ENCODE measurements at places on chromosomes 11 and 22.

DNA sequence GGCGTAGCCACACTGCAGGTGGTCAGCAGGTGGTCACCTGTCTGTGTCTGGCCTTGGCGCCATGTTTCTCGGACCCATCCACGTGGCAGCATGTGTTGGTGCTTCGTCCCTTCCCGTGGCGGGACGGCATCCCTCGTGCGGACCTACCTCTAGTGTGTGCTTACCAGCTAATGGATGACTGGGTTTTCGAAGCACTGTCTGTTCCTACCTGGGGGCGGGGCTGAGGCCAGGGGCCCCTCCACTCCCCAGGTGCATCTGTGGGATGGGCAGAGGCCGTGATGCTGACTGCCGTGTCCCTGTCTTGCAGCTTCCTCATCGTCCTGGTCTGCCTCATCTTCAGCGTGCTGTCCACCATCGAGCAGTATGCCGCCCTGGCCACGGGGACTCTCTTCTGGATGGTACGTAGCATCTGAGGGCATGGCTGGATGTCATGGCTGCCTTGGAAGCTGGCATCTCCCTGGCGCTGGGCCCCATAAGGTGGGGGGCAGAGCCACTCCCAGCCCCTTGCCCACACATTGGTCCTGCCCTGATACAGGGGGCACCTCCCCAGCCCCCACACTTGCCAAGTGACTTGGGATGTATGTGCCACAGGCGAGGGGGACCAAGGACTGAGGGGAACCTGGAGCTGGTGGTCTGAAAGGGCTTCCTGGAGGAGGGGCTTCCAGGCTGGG is 82.9 kb downstream of the KCNQ1 start:
- no peak for DNase-seq

DNA sequence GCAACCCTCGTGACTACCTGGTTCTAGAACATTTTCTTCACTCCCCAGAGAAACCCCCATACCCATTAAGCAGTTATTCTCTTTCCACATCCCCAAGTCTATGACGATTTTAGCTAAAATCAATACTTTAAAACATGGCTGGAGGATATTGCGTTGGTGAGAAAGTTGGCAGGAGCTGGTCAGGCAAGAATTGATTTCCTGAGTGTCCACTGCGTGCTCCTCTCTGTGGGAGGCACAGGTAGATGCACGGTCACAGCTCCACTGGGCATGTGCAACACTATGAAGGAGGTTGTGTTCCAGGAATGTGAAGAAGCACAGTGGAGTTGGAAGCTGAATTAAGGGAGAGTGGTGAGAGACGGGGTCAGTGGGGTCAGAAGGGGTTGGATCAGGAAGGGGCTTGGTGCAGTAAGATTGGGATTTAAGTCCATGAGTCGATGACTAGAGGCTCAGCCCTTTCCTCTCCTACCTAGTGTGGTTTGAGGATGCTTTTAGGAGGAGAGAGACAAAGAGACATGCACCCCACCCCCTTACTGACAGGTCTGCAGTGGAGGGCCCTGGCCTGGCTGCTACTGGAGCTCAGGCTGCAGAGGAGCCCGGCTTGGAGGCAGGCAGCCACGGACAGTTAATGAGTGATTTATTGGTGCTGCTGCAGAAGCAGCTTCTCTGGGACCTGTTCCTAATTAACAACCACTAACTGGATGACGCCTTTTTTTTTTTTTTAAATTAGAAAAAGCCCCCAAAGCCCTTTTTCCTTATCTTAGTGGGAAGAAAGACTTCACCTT is 395.6 kb downstream of the TENM4 start:
- no peak for DNase-seq

- no peak for DNase-seq
Observed at GRCh38 chr11:1194231-1194976, 28.5 kb upstream of the MUC5B start.

GRCh38 chr22:30600921-30601320 is 6.1 kb upstream of the TCN2 start:
- DNase-seq, result no peak

GRCh38 chr22:35539910-35540594 is 579 bp upstream of the RASD2 start:
- DNase-seq, result no peak

GRCh38 chr22:47230251-47230650 is 467.8 kb downstream of the TBC1D22A start:
- no peak for DNase-seq

DNA sequence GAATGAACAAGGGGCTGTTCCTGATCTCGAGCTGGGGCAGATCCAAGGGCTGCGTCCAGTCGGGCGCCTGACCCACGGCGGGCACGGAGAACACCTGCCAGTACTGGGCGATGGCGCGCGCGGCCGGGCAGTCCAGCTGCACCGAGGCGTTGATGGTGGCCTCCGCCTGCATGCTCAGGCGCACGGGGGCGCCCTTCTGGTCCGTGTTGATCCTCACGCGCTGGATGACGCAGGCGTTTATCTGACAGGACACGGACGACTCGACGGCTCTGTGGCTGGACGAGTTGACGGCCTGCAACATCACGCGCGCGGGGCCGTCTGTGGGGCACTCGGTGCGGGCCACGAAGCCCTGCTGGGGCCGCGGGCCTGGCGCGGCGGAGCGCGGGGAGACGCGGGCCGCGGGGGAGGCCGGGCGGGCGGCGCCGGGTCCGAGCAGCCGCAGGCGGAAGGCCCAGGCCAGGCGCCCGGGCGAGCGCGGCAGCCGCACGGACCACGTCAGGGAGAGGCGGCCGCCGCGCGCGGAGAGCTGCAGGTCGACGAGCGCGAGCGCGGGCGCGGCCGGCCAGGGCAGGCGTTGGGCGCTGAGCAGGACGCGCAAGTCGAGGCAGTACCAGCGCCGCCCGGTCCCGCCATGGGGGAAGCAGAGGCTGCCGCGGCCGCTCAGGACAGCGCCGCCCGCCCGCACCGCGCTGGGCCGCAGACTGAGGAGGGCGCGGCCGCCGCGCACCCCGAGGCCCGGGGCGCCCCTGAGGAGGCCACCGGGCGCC is 511 bp downstream of the PKDREJ start:
- no peak for DNase-seq

DNA sequence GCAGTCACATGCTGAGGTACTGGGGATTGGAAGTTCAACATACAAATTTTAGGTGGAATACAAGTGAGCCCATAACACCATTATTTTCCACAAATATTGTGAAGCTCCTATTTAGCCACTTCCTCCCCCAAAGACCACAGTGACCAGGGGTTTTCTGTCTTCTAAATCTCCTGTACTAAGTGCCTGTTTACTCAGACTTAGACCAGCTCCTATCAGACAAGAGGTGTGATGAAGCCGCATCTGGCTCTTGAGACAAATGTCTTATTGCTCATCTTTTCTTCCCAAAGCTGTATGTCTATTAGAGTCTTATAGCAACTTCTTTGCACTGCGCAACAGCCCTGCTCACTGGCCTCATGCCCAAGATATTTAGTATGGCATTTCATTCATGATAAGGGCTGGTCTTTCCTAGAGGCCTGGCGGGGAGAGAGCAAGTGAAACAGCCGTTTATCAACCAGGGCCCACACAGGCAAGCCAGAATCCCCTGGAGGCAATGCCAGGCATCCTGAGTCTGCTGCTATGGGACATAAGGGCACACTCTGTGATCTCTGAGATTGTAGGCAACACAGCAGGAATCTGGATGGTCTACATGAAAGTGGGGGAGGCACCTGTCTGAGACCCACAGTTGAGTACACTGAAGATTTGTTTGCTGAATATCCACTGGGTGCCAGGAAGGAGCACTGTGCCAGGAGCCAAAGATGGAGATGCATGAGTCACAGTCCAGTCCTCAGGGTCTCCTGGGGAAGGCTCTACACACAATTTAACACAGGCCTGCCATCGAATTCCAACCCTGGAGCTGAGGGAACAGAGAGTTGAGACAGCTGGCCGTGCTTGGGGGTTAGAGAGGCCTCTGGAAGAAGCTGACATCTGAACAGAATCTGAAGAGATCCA is 78.5 kb upstream of the NCAM1 start:
- DNase-seq, result no peak

DNA sequence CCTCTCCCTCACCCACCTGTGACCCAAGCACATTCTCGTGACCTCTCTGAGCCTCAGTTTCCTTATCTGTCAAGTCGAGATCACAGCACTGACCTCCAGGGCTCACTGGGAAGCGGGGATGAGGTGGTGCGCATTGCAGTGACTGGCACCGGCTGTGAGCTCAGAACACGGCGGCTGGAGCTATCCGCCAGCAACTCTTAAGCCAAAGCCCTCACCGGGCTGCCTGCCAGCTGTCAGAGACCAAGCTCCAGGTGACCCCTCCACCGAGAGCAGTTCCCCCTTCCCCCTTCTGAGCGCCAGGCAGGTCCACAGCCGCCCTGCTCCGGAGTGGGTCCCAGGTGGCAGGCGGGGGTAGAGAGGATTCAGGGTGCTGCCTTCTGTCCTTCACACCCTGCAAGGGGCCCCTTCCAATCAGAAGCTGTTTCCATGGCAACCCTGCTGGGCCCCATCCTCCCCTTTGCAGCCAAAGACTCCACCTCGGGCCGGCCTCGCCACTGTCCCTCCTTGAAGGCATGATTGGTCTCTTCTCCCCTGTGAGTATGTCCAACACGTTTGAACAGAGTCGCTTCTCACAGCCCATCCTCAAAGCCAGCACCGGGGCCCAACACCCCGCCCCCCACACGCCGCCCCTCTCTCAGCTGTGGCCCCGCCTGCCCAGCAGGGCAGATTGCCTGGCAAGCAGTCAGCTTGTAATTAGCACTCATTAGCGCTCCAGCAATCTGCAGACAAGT is 98.7 kb downstream of the WNT7B start:
- DNase-seq, result no peak

GRCh38 chr22:42797011-42797410 is 60.1 kb downstream of the ARFGAP3 start:
- no peak for DNase-seq

GRCh38 chr11:73393479-73394415 is 17.5 kb downstream of the RELT start:
- peak; percentile 47 for DNase-seq

- no peak for DNase-seq
Observed at GRCh38 chr11:1193326-1194230, 29.3 kb upstream of the MUC5B start.

GRCh38 chr11:100825626-100826025 is 138.5 kb downstream of the ARHGAP42 start:
- DNase-seq, result no peak

DNA sequence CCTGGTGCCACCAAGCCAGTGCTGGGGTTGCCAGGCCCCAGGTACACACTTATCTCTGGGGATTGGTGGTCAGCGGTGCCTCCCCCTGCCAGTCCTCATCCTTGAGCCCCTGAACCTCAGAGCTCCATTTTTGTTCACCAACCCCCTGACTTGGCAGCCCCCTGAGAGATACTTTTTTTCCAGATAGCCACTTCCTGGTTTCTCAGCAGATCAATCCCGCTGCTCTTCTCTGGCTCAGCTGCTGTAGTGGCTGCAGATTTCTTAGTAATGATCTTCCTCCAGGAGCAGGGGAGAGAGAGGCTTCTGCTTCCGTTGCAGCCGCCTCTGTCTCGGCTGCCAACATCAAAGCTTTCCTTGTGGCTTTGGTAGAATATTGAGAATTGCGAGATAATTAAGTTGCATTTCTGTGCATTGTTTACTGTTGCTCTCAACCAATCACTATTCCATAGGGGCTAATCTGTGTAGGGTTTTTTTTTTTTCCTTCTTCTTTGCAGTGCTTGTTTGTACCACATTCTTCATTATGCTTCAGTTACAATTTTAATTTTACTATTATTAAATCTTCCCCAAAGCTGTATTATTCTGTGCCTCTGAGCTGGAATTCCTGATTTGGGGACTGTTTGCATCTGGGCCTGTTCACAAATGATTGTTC is 92.1 kb downstream of the PKNOX2 start:
- DNase-seq, result no peak

DNA sequence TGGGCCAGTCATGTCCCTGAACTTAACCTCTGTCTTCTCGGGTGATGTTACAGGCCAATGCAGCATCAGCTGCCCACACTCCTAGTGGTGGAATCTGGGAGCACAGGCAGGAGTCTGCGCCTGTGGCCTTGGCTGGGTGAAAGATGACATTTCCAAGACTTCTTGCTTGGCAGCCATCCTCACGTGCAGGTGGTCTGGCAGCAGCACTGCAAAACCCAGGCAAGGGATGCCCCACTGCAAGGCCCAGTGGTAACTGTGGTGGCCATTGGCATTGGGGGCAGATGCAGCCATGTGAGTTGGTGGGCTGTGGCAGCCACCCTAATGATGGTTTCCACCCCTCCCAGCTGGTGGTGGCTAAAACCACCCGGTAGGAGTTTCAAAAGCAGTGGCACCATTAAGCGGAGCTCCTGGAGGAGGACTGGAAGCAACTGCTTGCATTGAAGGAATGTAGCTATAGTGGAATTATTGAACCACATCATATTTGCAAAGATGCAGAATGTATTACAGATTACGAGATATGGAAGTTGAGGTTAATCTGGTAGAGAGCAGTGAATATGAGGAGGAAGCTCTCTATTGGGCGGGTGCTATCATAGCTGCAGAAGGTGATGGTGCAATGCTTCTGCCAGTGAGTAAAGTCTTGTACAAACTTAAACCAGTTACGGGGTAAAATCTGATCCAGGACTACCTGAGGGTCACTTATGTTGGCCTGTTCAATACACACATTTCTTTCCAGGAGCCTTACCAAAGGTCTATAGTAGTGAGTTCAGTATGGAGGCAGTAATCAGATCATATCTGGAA is 120.7 kb upstream of the TOP3B start:
- DNase-seq, result no peak

- no peak for DNase-seq
Observed at GRCh38 chr11:34811858-34812257, 104.3 kb downstream of the APIP start.

DNA sequence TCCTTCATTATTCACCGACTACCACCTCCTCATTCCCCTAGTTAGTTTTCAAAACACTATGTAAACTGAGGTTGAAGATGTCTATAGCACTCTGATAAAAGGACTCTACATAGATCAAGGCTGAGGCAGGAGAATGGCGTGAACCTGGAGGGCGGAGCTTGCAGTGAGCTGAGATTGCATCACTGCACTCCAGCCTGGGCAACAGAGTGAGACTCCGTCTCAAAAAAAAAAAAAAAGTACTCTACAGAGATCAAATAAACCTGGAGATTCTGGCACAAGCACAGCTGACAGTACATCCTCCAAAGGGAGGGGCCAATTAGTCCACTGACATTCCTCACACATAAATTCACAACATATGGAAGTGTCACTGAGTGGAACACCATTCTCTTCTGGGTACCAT is 31.0 kb downstream of the TSG101 start:
- DNase-seq, result no peak

DNA sequence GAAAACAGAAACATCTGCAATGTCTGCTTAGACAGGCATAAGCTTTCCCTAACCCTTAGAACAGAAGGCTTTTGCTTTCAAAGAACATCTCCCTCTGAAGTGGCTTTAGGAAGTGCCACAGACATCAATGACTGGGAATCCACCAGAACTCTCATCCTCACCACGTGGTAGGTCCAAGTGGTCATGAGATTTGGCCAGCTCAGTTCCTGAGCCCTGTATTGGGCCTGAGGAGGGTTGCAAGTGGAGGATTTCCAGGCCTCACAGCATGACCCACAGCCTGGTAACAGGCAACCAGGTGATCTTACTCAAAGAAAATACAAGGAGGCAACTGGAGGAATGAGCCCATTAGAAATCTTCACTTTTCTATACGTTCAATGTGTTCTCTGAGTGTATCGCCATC is 1.6 kb downstream of the CASP1 start:
- no peak for DNase-seq

GRCh38 chr22:28887725-28888459 is 4.5 kb downstream of the ZNRF3 start:
- no peak for DNase-seq

GRCh38 chr11:131685206-131685605 is 314.8 kb downstream of the NTM start:
- DNase-seq, result no peak

- DNase-seq, result no peak
Observed at GRCh38 chr11:118151431-118151830, 1.2 kb downstream of the SCN4B start.

Data from Panc1 (cell line).